CD4-positive, alpha-beta T cell treated with Interferon alpha-2 for 1 hour (primary cell): ENCODE measurements at places on chromosomes 7 and 10.

- no peak for DNase-seq
Measured at GRCh38 chr7:94971051-94971867, 63.9 kb downstream of the PPP1R9A start.

DNA sequence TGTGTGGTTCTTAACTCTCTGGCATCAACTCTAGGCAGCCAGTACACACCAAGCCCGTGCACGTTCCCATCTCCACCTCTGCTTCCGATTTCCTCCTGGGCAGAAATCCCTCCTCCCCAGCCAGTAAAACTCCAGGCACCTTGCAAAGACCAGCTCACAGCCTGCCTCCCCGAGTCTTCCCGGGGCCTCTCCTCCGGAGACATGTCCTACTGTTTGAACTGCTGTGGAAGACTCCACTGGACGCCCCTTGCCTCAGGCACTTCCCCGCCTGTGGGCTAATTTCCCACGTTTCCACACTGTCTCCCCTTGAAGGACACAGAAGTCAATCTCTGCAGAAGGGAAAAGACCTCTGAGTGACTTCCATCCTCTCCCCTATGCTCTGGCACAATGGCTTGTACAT, 210.7 kb upstream of the FRMD4A start:
- no peak for DNase-seq

- peak; percentile 63 for DNase-seq
Measured at GRCh38 chr10:43138757-43139241, 554 bp downstream of the CSGALNACT2 start.

- DNase-seq = peak; percentile 30
Measured at GRCh38 chr7:2632733-2633537, 1.1 kb downstream of the TTYH3 start.

DNA sequence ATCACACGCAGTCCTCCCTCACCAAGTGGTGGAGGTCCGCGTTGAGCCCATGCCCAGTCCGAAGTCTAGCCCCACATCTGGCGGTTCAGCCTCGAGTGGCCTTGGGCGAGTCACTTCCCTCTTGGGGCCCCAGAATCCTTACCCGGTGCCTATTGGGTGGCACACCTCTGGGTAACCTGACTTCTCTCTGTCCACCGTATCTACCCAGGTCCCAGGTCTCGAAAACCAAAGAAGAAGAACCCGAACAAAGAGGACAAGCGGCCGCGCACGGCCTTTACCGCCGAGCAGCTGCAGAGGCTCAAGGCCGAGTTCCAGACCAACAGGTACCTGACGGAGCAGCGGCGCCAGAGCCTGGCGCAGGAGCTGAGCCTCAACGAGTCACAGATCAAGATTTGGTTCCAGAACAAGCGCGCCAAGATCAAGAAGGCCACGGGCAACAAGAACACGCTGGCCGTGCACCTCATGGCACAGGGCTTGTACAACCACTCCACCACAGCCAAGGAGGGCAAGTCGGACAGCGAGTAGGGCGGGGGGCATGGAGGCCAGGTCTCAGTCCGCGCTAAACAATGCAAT, 4.3 kb downstream of the EN2 start:
- no peak for DNase-seq

GRCh38 chr10:22363305-22363704, 18.0 kb downstream of the SPAG6 start:
- DNase-seq = no peak

- DNase-seq = no peak
Measured at GRCh38 chr10:106182542-106182941, 982.0 kb downstream of the SORCS1 start.

DNA sequence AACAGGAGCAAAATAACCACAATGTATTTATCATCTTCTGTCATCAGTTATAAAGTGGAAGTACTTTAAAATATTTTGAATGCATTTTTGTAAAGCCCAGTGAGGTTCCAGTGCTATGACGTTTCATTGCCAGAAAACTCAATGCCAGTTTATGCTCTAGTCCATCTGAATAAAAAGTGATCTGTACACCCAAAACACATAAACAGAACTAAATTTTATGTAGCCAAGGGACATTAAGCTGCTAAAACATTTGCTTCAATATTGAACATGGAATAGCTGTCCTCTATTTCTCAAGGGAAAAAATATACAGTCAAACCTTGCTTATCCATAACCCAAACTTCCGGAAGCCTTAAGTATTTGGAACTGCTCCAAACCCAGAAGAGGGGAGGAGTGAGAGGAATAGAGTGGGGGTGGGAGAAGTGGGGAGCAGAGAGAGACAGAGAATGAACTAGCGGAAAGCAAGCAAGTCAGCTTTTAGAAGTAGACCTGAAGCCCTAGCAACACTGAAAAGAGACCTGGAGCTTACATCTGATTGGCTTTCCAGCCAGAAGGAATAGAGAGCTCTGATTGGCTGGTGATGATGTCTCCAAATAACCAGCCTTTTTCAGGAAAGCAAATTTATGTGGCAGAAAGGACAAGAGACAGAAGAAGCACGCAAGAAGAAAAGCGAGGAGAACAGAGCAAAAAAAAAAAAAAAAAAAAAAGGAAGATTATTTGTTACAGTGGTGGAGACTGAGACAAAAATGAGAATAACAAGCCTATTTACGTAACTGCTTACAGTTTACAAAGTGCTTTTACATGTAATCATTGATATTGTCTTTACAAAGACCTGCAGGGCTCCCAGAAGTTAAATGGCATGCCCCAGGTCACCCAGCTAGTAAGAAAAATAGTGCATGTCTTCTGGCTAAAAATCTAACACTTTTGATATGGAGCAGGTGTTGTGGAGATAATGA, 196.0 kb downstream of the RNLS start:
- DNase-seq = peak; percentile 32

- DNase-seq = no peak
Measured at GRCh38 chr10:4212111-4212630, 427.2 kb upstream of the KLF6 start.

DNA sequence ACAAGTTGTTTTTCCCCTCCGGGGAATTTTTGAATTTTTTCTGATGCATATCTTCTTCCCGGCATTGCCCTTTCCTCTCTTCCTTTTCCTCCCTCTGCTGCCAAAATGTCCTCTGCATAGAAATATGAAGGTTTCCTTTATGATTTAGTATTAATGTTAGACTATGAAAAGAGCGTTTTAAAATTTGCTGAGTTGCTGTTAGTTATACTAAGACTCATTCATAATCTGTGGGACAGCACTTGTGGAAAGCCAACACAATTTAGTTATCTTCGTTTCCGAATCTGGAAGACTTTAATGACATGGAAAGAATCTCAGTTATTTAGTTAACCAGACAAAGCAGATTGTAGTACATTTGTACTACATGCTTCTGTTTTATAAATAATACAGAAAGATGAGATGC, 25.0 kb downstream of the POU6F2 start:
- no peak for DNase-seq

DNA sequence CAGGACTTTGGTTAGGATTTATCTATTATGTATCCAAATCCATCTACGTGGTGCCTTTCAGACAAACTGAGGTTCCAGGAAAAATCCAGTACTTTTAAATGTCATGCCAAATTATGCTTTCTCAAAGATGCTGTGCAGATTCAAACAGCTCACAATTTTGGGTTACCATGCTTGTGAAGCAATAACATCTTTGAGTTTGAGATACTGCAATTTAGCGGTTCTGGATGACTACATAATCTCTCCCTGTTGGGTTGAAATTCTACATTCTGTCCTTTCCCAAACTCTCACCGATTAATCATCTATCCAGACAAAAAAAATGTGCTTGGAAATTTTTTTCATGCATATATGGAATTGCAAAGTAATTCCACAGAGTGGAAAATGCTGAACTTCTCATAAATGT, 3.5 kb downstream of the RHOBTB1 start:
- no peak for DNase-seq

DNA sequence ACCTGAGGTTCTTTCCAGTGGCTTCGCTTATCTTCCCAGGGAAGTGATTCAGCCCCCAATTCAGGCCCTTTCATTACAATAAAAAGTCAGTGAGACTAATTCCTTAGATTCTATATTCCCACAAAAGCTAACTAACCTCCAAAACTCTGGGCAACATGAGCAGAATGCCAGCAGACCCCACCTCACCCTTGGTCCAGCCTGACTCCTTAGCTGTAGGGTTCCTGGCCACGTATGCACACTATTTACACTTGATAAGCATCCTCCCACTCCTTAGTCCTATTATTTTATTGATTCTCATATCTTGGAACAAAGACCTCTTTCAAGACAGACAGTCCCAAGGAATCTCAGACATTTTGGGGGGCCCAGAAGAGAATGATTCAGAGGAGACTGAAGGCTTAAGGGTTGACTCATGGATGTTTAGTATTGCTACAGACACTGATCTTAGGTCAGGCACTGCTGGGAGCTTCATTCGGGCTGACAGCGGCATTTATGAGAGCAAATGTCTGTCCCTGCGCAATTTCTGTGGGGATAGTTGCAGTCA, 162.6 kb upstream of the GDF10 start:
- no peak for DNase-seq

GRCh38 chr10:7264313-7264756, 146.5 kb downstream of the SFMBT2 start:
- no peak for DNase-seq

- DNase-seq = no peak
Measured at GRCh38 chr7:88759230-88760135, at the start of gene ZNF804B. TSS of gene ZNF804B (plus strand) at chr7:88759700. CDS start at chr7:88759977, 277 bp downstream.

- no peak for DNase-seq
Measured at GRCh38 chr10:56653289-56653688, 292.2 kb upstream of the ZWINT start.

DNA sequence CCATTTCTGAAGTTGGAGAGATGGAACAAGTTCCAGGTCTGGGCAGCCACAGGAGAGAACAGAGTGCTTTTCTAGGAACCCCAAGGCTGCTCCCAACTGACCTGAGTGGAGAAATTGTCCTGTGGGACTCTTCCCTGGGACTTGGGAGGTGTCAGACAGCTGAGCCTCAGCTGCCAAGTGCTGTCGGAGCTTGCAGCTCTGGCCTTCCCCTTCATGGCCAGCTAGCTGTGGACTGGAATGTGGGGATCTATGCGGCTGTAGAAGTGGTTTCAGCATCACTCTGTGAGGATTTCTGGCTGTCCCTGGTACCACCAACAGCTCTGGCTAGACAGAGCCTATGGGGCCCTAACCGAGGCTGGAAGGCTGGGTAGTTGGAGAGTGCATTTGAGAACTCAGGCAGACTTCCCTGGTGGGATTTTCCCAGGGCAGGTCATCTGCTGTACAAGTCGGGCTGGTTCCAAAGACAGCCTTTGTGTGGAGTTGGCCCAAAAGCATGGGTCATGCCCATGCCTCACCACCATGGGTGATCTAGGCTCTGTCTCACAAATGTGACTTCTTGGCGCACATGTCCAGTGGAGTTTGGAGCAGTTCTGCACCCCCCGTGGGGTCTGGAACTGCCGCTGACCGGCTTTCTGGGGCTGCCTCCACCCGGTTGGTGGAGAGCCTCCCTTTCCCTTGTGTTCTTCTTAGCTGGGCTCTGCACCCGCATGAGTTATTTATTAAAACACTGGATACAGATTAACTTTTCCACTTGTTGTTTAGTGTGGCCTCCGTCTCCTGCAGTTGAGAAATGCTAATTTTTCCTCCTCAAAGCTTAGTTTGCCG, 10.9 kb downstream of the SUFU start:
- no peak for DNase-seq

GRCh38 chr7:136551618-136552017, 316.8 kb upstream of the CHRM2 start:
- DNase-seq = no peak

GRCh38 chr10:103977204-103977603, 10.3 kb downstream of the SLK start:
- DNase-seq = no peak

GRCh38 chr10:68165643-68166042, 56.4 kb downstream of the MYPN start:
- no peak for DNase-seq

GRCh38 chr7:21908746-21909145, 37.0 kb downstream of the CDCA7L start:
- no peak for DNase-seq

DNA sequence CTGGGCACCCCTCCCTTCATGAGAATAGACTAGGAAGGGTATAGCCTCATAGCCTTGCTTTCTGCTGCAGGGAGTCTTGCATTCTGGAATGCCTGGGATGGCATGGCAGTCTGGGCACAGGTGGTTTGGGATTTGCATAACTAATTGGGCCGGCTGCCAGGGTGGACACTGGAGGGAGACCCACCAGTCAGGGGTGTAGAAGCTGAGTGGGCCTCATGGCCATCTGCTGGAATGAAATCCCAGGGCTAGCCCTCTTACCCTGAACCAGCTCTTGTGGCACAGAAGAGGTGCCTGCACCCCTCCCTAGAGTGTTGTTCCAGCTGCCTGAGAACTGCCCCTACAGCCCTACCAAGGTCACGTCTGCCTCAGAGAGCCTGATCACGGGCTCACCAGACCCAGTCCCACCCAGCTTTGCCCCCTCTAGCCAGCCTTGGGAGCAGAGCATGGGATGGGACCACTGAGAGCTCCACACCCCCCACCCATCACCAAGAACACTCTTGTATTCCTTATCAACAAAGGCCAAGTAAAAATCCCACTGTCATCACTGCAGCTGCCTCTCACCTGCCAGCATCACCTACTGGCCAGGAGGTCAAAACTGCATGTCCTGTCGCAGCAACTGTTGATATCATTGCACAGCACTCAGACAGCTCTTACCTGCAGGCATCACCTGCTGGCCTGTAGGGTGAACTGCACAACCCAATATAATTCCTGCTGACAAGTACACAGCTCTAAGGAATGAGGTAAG, 148.9 kb downstream of the ZEB1 start:
- DNase-seq = no peak

GRCh38 chr7:83786858-83787257, 137.9 kb upstream of the SEMA3E start:
- no peak for DNase-seq

GRCh38 chr10:6382081-6382480, 179.3 kb downstream of the PFKFB3 start:
- no peak for DNase-seq

DNA sequence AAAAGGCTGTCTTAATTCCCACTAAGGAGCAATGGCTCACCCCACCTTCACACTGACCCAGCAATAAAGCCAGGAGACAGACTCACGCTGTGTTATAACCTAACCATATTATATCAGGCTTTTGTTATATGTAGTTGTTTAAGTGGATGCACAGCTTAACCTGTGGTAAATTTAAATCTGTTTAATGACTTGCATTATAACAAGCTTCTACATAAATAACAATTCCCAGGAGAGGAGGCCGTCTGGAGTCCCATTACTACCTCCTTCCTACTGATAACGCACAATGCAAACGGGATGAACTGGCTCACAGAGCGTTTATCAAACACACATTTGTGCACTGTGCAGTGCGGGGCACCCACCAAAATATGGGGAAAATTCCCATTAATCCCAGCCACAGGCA, 102.1 kb upstream of the MGMT start:
- no peak for DNase-seq

GRCh38 chr7:116984917-116985316, 31.6 kb downstream of the ST7 start:
- DNase-seq = no peak
